ENCODE measurements at places on chromosomes 11 and 22.

- DNase-seq: no peak
Observed at GRCh38 chr11:48154151-48154550, 62.5 kb upstream of the OR4B1 start.

- DNase-seq: no peak
Observed at GRCh38 chr11:31628111-31628510, 118.5 kb downstream of the ELP4 start.

GRCh38 chr11:26704249-26704648 is 17.6 kb downstream of the SLC5A12 start:
- peak; percentile 31 for DNase-seq

DNA sequence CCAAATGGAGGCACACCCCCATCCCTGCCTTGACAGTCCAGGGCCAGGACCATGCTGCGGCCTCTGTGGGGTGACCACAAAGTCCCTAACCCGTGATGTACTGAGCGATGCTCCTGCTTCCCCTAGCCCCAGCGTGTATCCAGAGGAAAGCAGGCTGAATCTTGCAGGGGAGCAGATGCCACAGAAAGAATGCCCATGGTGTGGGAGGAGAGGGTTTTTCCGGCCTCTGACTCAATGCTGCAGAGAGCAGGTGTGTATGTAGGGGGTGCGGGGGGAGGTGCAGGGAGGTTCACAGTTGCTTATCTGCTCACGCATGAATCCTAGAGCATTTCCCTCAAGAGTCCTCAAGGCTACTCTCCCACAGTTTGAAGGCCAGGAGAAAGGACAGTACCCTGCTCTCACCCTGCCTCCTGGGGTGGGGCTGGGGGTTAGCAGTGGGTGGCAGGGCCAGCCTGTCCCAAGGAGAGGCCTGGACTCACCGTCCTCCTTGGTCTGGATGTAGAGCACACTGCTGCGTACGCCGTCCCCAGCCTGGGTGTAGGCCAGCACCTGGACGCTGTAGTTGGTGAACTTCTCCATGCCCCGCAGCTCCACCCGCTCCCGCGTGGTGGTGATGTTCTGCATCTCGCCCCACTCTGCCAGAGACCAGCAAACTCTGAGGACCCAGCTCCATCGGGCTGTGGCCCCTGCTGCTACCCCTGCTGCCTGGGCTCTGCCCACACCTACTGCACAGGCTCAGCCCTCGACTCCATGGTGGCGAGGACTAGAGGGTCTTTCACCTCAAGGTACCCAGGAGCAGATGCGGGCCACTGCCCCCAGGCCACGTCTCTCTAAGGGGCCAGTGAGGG is 130.8 kb downstream of the CEP164 start:
- DNase-seq: peak; percentile 69

DNA sequence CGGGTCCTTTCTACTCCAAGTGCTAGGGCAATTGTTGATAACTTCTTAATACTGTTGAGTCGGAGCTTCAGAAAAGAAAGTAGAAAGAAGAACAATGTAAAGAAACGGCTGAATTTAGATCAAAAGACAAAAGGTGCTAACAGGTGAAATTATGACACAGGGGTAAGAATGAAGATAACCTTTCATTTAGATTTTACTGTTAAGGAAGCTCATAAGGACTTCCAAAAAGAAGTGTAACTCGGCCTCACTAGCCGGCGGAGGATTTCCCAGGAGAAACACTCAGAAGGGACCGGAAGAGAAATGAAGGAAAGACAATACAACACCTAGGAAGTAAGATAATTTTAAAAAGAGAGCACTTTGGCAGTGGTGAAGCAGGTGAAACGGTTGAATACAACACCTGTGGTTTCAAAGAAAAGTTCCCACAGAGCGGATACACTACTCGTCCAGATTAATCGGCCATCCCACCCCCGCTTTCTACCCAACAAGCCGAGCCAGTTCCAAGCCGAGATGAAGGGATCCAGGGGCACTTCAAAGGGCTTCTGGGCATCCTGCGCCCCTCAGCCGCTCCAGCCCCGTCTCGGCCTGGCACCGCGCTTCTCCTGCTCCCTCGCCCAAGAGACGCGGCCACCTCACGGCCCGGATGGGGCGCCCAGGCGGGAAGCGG is 737 bp downstream of the PPP2R1B start:
- peak; percentile 32 for DNase-seq

DNA sequence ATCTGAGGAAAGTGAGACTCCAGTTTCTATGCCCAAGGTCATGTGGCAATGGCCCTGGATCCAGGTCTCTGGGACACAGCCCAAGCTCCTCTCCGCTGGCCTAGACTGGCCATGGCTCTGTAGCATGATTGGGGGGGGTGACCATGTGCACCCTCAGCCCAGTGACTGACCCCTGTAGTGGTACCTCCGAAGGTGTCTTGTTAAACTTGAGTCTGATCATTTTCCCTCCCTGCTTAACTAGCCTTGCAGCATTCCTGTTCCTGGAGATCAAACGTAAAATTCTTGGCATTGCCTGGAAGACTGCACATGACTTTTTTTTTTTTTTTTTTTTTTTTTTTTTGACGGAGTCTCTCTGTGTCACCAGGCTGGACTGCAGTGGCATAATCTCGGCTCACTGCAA is 1116.0 kb downstream of the TBC1D22A start:
- no peak for DNase-seq

DNA sequence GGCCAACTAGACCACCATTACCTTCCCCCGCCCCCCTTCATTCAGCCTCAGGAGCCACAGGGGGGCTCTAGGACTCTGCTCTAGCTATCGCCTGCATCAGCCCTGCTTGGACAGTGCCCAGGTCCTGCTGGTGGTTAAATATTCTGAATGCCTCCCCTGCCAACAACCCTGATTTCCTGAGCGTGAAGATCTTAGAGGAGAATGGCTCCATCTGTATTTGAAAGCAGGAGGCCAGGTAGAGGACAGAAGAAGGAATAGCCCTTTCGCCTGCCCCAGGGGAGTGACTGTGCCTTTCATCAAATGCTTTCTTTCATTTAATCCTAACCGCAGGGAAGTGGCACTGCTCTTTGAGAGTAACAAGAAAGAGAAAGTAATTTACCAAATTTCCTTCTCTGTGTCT is 69.2 kb downstream of the ISX start:
- DNase-seq: no peak

- no peak for DNase-seq
Observed at GRCh38 chr11:66326261-66327111, 9.6 kb upstream of the CD248 start.

DNA sequence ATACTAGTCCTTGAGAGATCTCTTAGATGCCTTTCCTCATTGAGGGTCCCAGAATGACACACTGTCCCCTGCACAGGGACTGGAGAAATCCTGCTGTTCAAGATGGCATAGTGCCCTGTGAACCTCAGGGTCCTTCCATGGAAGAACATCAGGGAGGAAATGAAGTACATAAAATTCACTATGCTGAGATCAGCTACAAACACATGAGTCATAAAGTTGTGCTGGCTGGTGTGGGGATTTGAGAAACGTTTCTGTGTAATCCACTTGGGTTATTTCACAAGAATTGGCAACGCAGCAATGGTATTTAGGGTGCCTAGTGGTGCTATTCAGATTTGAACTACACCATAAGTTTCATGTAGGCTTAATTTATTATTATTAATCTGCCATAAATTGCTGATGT is 174.4 kb downstream of the MAML2 start:
- peak; percentile 70 for DNase-seq

DNA sequence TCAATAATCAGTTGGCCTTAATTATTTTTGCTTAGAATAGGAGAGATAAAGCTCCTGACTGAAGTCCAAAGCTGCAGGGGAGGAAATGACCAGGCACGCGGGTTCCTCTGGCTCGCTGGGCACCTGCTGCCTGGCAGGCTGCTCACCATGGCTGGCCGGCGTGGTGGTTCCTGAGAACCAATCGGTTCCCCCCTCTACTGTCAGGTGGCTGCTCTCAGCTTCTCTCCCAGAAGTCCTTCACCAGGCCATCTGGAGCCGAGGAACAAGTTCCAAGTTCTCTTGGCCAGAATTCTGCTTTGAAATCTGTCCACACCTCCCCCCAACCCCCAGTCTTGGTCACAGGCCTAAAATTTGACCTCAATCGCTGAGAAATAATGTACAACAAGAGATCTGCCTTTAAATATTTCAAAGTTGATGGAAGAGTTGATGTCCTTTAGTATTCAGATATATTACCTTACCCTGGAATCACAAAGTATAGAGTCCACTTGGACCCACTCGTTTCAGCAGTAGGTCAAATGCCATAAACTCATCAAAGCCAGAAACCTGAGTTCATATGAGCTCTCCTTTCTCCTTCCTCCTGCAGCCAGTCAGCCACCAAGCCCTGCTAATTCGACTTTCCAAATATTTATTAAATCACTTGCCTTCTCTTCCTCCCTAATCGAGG is 25.2 kb downstream of the EXPH5 start:
- no peak for DNase-seq

DNA sequence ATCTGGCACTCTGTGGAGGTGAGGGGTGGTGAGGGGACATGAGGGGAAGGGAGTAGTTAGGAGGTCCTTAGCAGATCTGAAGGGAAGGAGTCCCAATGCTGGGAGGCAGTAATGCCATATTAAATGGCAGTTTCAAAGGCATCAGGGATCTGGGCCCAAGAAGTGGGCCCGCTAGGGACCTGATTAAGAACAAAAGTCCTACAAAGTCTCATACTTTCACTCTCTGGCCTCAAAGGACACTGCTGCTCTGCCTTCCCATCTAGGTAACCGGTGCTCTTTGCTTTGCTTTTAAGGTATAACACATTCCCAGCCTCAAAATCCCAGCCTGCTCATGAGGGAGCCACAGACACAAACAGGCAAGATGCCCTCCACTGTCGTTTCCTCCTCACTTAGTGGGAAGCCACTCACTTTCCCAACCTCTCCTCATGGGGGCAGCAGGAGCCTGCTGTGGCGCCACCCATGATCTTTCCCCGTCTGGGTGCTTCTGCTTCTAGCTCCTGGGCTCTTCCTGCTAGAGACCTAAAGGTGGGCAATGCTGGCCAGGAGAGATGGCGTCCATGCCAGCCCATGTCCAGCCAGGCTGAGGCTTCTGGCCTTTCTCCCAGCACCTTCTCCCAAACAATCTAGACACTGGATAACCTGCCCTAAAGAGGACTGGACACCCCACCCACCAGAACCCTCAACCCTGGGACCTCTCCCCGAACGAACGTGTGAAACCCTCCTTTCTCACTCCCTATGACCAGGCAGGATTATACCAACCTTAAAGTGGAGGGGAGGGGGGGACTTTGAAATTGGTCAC is 68.3 kb downstream of the PLEKHA7 start:
- peak; percentile 74 for DNase-seq

- DNase-seq: no peak
Observed at GRCh38 chr11:64831411-64831891, 13.0 kb downstream of the CDC42BPG start.

- DNase-seq: no peak
Observed at GRCh38 chr11:48384670-48385069, 18.4 kb upstream of the OR4C5 start.

DNA sequence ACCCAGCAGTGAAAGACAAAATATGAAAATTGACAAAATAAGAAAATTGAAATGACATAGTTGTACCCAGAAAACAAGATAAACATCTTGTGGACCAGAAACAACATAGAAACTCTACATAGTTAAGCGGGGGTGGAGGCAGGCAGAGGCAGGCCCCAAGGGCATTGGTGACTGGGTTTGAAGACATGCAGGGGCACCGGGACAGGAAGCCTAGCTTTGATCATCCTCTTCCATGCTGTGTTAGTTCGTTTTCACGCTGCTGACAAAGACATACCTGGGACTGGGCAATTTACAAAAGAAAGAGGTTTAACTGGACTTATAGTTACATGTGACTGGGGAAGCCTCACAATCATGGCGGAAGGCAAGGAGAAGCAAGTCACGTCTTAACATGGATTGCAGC is 33.5 kb upstream of the CRTAM start:
- no peak for DNase-seq

DNA sequence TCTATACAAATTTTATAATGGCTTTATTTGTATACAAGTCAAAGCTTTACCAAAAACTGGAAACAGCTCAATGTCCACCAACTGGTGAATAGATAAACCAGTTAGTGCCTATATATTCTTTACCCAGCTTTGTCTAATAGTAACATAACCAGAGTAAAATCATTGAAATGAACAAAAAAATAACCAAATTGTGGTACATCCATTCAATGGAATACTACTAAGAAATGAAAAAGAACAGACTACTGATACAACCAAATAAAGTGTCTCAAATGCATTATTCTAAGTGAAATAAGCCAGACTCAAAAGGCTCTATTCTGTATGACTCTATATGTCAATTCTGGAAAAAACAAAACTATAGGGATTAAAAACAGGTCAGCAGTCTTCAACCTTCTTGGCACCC is 40.9 kb upstream of the LDLRAD3 start:
- DNase-seq: no peak

DNA sequence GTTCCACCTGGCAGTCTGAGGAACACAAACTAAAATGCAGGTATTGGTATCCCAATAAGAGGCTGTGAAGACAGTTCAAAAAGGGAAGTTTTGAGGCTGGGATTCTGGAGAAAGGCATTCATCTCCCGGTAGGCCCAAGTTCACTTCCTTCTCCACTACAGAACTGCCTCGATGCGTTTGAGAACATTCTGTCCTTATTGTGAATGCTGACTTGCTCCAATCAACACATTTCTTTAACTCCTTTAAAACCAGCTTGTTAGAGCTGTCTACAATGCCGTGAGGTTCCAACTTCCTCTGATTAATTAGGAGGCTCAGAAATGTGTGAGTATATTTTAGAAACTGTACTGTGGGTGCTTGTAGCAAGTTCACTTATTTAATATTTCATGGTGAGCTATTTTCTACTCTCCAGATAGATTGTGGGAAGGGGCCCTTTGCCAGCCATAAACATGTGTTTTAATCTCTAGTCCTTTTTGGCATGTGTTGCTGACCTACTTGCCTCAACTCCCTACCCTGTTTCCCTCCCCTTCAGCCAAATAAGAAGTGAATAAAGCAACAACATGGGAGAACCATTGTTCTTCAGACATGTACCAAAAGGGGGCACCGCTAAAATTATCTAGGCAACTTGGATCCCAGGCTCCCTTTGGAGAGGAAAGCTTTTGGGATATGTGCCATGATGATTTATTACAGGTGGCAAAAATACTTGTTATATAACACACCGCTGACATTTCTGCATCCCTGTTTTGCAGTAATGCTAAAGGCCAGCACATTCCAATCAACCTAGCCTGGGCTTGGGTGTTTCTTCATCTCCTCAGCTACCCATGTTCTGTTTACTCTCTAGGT is 245.6 kb downstream of the BLID start:
- no peak for DNase-seq

DNA sequence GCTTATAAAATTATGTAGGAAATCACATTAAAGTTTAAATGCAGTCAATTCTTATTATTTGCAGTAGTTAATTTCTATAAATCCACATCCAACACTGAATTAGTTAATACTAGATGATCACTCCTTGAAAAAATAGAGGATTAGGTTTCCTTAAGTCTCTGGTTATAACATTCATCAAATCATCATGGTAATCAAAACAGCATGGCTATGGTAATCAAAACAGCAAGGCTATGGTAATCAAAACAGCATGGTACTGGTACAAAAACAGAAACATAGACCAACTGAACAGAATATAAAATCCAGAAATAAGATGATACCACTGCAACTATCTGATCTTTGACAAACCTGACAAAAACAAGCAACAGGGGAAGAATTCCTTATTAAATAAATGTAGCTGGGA is 814.6 kb upstream of the CCDC179 start:
- no peak for DNase-seq

Measured in kidney glomerular epithelial cell (primary cell).